ENCODE measurements at places on chromosomes 11 and 22.

DNA sequence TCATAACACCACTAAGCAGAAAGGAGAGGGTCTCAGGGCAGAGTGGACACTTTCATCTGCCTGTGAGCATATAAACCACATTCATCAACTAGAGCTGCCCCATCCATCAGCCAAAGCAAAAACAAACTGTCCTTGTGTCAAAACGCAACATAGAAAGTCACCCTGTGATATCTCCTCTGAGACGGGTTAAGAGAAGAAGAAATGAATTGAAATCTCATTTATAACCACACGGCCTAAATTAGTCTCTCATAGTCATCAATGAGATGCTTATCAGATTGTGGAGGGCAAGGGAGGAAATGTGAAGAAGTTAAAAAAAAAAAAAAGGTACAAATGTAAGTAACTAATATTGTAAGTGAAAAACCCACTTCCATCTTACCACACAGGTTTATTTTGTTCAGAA is 75.7 kb downstream of the SIK3 start:
- H3K36me3 ChIP-seq: no peaks in the 10 kb centered on the region
- no peaks in the 10 kb centered on the region for H3K27me3 ChIP-seq
- peak; percentile 72 for DNase-seq

DNA sequence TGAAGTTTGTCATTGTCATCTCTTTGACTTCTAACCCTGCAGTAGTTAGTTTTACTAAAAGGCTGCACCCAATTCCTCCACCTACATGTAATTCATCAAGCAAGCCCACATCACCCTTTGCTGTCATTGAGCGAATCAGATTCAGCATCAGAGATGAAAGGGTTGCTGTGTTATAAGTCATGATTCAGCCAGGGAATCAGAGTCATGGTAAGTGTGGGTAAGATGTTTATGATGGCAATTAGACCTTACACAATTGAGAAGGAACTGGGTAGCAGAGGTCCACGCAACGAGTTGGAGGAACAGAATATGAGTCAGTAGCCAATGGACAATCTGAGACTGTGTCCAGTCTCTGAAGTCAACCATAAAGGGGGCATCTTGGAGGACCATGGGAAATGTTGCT is 162.8 kb upstream of the SNX19 start:
- no peak overlapping the region for H3K27ac ChIP-seq
- H3K27me3 ChIP-seq: no peaks in the 10 kb centered on the region
- H3K36me3 ChIP-seq: no peaks in the 10 kb centered on the region
- no peak overlapping the region for H3K4me3 ChIP-seq
- no peaks in the 10 kb centered on the region for H3K4me1 ChIP-seq

DNA sequence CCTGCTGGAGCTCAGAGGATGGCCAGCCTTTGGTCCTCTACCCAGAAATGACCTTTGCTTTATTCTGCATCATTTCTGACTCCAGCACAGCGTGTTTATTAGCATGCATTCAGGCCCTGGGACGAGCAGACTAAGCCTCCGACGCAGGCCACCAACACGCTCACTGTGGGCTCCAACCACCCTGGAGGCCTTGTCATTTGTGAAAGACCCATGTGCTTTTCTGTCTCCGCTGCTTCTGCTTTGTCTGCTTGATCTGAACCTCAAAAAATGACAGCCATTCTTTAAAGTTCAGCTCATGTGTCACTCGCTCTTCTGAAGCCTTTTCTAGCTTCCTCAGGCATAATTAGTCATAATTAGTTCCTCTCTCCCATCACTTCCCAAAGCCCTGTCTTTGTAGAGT is 109.1 kb upstream of the TIMP3 start:
- DNase-seq: no peak
- H3K4me3 ChIP-seq: no peak overlapping the region
- H3K36me3 ChIP-seq: no peaks in the 10 kb centered on the region
- no peaks in the 10 kb centered on the region for H3K4me1 ChIP-seq

GRCh38 chr22:29344137-29344536 is 28.6 kb upstream of the RASL10A start:
- H3K36me3 ChIP-seq: peaks cover 79% of the 10 kb centered on the region
- H3K27me3 ChIP-seq: no peaks in the 10 kb centered on the region
- H3K4me3 ChIP-seq: no peak overlapping the region
- no peak for DNase-seq
- H3K4me1 ChIP-seq: no peaks in the 10 kb centered on the region

DNA sequence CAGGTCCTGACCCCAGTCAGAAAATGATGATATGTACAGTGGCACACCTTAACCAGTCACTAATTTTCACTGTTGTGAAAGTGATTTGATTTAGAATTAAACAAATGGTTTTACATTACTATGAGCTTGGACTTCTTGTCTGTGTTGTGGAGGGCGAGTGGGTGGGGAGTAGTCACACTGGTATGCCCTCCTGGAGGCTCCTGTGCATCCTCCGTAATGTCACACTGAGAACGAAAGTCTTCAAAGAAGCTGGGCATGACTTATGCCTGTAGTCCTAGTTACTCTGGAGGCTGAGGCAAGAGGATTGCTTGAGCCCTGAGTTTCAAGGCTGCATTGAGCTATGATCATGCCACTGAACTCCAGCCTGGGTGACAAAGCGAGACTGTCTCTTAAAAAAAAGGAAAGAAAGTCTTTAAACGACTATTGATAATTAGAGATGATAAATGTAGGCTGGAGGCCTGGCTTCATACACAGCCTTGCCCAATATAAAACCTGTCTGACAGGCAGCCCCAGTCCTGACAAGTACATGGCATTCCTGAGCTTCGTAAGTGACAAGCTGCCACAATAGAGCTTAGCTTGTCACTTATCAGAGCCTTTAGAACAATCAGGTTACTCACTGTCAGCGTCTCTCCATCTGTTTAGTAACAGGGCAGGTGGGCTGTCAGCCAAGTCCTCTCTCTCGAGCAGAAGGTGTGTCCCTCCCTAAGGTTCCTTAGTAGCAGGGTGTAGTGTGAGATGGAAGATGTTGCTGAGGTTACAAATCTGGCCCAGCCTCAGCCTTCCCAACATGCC is 5.0 kb upstream of the LIMK2 start:
- no peaks in the 10 kb centered on the region for H3K27me3 ChIP-seq
- no peak for DNase-seq
- H3K27ac ChIP-seq: no peak overlapping the region
- H3K4me3 ChIP-seq: no peak overlapping the region
- peaks cover 12% of the 10 kb centered on the region for H3K36me3 ChIP-seq
- peaks cover 24% of the 10 kb centered on the region for H3K4me1 ChIP-seq

DNA sequence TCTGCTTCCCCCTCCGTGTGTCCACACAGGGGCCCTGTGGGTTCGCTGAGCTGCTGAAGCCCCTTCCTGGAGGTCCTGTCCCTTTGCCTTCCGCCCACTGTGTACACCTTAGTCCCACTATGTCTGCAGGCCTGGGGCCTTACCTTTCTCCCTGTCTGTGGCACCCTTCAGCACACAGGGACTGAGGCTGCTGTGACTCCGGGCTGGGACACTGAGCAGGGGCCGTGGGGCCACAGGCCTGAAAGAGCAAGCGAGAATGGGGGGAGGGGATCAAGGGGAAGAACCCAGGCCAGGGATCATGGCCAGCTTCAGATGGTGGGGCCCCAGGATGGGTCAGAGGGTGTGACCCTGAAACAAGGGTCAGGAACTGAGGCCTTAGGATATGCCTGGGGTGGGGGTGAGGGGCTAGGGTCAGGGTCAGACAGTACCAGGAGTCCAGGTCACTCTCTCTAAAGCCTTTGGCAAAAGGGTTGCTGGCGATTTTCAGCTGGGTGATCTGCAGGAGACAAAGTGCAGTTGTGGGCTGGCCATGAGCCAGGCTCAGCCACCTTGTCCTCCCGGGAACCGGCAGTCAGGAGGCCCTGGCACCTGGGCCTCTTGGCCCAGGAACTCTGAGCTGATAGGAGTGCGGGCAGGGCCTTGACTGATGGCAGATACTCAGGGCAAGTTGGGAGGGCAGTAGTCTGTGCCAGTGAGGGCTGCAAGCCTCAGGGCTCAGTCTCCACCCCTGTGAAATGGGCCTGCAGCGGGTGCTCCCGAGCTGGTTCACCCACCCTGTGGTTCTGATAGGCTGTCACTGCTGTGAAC is 2.6 kb upstream of the NUDT8 start:
- H3K4me1 ChIP-seq: peaks cover 19% of the 10 kb centered on the region
- H3K27me3 ChIP-seq: no peaks in the 10 kb centered on the region
- no peak for DNase-seq
- H3K4me3 ChIP-seq: no peak overlapping the region

GRCh38 chr11:16169956-16170847 is 186.1 kb downstream of the SOX6 start:
- no peak overlapping the region for H3K4me3 ChIP-seq
- DNase-seq: no peak
- H3K4me1 ChIP-seq: no peaks in the 10 kb centered on the region
- no peak overlapping the region for H3K27ac ChIP-seq

DNA sequence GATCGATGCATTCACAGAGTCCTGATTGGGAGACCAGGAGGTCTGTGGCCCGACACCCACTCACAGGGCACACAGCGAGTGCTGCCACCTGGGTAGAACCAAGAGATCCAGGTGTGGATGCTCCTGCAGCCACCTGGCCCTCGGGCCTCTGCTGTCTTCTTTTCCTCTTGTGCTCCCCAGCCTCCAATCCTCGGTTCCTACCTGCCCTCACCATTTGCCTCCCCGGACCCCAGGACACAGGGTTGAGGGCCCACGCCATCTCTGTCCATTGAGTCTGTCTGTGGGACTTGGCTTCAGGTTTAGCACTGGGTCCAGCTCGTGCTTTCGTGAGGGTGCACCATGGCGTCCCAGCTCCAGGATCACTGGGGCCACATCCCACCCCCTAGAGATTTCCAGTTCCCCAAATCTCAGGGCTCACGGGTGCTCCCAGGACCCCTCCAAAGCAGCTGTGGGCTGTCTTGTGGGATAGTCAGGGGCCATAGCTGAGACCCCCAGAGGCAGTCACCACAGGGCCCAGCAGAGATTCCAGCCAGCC is 591.1 kb downstream of the BRD1 start:
- no peak overlapping the region for H3K4me3 ChIP-seq
- DNase-seq: no peak
- H3K27me3 ChIP-seq: no peaks in the 10 kb centered on the region
- H3K27ac ChIP-seq: no peak overlapping the region

GRCh38 chr11:73869332-73869949 is 7.2 kb downstream of the COA4 start:
- H3K4me1 ChIP-seq: no peaks in the 10 kb centered on the region
- no peak overlapping the region for H3K27ac ChIP-seq
- no peaks in the 10 kb centered on the region for H3K27me3 ChIP-seq
- no peak for DNase-seq
- peaks cover 41% of the 10 kb centered on the region for H3K36me3 ChIP-seq
